ENCODE measurements at places on chromosomes 5 and 9.

GRCh38 chr9:91059713-91060112 lies 258.1 kb downstream of the SYK start:
- DNase-seq, result no peak

DNA sequence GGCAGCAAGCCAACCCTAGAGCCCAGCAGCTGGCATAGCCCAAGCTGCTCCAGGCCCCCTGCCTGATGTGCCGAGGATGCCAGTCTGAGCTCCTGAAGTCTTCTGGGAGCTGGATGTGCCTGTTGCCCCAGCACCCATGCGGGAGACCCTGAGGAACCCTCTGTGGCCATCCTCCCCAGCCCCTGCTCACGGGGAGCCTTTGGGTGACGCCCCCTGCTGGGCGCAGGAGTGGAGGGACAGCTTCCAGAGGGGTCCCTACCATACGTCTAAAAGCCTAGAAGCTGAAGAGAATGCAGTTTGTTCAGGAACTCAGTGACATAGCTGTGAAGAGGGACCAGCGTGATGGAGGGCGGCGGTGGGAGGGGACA lies 33.1 kb upstream of the MVB12B start:
- DNase-seq, result no peak

GRCh38 chr5:36614657-36615308 lies 8.4 kb downstream of the SLC1A3 start:
- peak; percentile 10 for DNase-seq

DNA sequence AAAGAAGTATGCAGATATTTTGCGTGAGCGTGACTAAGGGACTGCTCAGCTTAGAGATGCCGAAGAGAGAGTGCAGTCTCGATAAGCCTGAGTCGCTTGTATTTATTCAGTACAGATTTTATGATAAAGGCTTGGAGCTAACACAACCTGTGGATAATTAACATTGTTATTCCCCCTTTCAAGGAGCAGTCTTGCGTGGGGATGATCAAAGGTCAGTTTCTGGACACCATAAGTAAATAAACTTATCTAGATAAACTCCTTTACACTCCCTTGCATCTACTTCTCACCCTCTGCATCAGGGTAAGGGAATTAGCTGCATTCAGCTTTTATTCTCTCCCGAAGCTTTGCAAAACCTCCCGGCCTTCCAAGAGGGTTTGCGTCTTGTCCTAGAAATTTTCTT lies 357.8 kb upstream of the ST8SIA4 start:
- no peak for DNase-seq

- no peak for DNase-seq
Observed at GRCh38 chr5:168260353-168261226, 30.9 kb upstream of the WWC1 start.

DNA sequence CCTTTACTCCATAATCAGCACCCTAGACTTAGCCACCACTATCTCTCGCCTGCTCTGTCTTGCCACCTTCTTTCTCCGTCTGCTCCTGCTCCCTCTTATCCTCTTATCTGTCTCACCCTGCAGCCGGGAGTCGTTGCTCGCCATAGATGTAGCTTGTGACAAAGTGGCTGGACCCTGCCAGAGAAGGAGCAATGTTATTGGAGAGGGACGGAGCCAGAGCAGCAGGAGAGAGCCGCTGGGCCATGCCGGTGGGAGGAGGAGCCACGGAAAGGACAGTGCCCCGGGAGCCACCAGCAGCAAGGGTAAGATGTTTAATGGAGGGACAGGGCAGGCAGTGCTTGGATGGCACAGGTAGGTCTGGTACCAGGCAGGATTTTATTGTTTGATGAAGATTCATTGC lies 137.3 kb downstream of the SEC61B start:
- DNase-seq, result peak; percentile 56

Data from SK-N-DZ (cell line).